OCI-LY7 (cell line): ENCODE measurements at places on chromosomes 5 and 9. TPM values are rescaled to one million over a fixed set of nuclear protein-coding genes. Genes with fewer than 3 reads are reported as not detected.

DNA sequence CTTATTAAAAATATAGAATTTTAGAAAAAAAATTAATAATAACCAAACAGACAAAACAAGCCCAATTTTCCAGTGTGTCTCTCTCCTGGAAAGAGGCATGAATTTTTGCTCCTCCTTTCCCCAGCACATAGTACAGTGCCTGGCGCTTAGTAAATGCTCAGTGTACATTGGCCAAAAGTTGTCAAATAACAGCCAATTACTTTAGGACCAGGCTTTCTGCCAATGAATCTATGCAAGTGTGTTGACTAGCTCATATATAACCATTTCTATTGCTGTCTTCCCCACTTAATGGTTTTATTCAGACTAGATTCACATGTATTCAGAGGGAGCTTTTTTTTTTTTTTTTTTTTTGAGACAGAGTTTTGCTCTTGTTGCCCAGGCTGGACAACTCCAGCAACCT is 120.1 kb upstream of the CD180 start:
- DNase-seq: no peak

LHX2 gene
- total RNA-seq: not detected in 2 replicates

SARDH gene
- 39.4 and 42.8 TPM in 2 replicates for total RNA-seq

GRCh38 chr9:36781533-36781932 is 208.8 kb downstream of the MELK start:
- no peak for DNase-seq

GRCh38 chr9:123887837-123888236 is 42.1 kb downstream of the DENND1A start:
- no peak for DNase-seq

- no peak for DNase-seq
Observed at GRCh38 chr5:961711-962240, 46.8 kb upstream of the NKD2 start.

- DNase-seq: no peak
Observed at GRCh38 chr5:28961816-28962215, 1923.4 kb upstream of the CDH9 start.

- DNase-seq: no peak
Observed at GRCh38 chr9:88801214-88801796, 190.0 kb upstream of the S1PR3 start.

GRCh38 chr5:136094189-136094912 is 38.3 kb upstream of the SMAD5 start:
- DNase-seq: no peak

GRCh38 chr5:122152266-122152900 is 23.0 kb downstream of the ZNF474 start:
- DNase-seq: no peak

GRCh38 chr5:53027913-53028312 is 38.8 kb downstream of the ITGA2 start:
- DNase-seq: no peak

- DNase-seq: no peak
Observed at GRCh38 chr5:102773133-102773532, 18.0 kb downstream of the PAM start.
